Naive thymus-derived CD8-positive, alpha-beta T cell (primary cell): ENCODE measurements at places on chromosomes 4 and X. TPM values are rescaled to one million over a fixed set of nuclear protein-coding genes. Genes with fewer than 3 reads are reported as not detected.

GRCh38 chr4:88211473-88212252 is 53.2 kb upstream of the ABCG2 start:
- peak; percentile 60 for DNase-seq

DNA sequence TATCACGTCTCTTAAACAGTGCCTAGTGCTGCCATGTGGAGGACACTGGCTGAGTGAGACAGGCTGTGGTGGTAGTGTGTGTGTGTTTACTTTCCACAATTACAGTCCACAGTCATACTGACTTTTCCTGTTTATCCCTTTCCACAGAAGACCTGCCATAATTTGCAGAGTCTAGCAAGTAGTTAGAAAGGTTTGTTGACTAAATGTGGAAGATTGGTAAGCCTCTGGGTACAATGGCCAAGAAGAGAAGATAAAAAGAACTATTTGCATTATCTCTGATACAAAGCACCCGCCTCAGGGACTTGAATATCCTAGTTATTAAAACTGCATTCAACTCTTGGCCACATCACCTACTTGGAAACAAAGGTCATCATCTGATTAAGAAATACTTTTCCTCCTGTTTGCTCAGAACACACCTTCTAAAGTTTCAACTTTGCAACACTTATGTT is 89.1 kb downstream of the FAM13A start:
- DNase-seq: no peak

DNA sequence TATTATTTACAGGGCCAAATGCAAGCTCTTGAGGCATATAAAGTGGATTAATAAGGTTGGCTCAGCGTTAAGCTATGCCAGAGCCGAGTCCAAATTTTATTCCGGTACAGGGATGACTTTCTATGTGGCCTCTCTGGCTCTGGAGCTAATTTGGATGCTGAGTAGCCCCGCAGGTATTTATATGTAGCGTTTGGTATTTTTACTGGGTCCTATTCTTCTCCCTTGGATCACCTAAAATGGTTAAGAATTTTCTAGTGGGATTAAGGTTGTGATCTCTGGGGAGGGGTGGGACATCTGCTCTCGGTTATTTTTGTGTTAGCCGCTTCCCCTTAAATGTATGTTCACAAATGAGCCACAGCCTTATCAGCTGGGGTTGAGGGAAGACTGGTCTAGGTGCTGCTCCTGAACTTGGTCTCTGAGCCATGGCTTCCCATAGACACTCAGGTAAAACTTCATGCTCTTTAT is 49.4 kb downstream of the FHL1 start:
- no peak for DNase-seq

- DNase-seq: no peak
Measured at GRCh38 chr4:80694171-80694570, 336.3 kb upstream of the BMP3 start.

DNA sequence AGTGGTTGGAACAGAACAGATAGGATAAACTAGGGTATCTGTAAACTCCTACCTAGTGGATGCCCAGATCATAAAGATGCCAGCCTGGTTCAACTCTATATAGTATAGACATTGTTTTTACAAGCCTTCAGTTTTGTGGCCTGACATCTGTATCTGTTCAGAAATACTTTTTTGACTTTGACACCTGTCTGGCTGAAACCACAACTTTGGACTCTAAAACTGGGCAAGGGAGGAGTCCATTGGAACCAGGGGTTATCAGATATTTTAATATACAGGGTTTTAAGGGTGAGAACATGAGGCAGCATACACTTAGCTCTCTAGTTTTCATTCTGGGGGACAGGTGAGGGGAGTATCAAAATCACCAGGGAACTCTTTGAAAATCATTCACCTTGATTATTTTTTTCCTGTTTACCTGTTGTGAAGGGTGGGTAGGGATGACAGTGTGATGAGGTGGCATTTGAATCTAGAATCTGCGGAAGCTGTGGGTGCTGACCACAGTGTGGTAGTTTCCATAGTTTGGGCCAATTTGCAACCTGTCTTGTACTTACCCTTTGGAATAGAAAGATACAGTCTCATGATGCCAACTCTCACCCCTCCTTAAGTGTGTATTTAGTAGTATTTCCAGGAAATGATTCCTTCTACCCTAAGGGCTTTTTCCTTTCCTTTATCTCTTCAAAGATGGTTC is 20.6 kb downstream of the GAB1 start:
- DNase-seq: no peak

GRCh38 chr4:118033148-118034052 is 886 bp upstream of the NDST3 start:
- no peak for DNase-seq

DNA sequence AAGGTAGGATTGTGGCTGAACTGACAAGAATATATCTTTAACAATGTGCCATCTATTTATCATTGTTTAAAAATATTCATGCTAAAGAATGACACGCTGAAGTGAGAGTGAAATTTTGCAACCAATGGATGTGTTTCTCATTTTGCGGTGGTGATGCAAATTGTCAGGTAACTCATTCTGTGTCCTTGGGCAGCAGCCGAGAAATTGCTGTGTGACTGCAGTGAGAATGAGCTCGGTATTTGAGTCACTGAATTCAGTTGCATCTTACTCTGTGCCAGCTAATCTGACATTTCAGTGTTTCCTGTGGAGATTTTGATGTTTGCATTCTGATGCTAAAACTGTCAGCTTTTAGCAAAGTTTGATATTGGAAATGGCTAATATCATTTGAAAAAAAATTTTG is 28.1 kb downstream of the MCUB start:
- DNase-seq: no peak

Gene MAGEC1
- total RNA-seq: not detected
